ENCODE measurements at places on chromosomes 16 and 17. TPM values are rescaled to one million over a fixed set of nuclear protein-coding genes. Genes with fewer than 3 reads are reported as not detected.

Gene HLF
- polyA plus RNA-seq = 0.31 TPM

- DNase-seq = no peak
These were observed 138.3 kb downstream of the KCNJ2 start for GRCh38 chr17:70307430-70308225.

GRCh38 chr17:65158622-65159021 is 21.5 kb downstream of the RGS9 start:
- no peak for DNase-seq

Gene KRT32
- not detected for polyA plus RNA-seq

DNA sequence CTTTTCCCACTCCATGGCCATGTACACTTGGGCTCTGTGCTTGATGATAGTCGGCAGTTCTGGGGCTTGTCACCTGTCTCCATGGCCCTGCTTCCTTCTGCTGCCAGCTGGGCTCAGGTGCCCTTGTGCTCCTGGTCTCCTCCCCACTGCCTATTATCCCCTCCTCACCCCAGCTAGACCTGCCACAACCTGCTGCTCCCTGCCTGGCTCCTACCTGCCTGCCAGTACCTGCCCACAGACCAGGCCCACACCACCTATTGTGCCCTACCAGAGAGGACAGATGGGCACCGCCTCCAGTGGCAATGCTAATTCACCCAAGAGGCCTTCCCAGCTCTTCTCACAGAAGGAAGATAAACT is 538 bp upstream of the RAPGEFL1 start:
- no peak for DNase-seq

GRCh38 chr16:8686879-8687278 is 12.5 kb downstream of the ABAT start:
- no peak for DNase-seq

Gene SMIM5
- polyA plus RNA-seq = 0.15 TPM

DNA sequence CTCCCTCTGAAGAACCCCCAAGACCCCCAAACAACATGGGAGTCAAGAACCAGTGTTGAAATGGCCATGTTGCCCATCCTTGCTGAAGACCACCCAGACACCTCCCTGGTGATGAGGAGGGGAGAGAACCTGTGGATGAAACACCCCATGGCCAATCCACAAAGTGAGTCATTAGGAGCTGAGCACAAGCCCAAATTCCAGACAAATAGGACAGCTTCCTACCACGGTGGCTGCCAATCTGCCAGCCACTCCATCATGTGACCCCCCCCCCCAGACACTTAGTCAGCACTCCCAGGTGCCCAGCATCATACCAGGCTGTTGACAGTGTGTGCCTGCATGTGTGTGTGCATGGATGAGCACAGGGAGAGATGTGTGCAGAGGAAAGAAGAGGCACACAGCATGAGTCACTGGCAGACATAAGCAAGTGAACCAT is 26.4 kb upstream of the RPL38 start:
- DNase-seq = no peak

DNA sequence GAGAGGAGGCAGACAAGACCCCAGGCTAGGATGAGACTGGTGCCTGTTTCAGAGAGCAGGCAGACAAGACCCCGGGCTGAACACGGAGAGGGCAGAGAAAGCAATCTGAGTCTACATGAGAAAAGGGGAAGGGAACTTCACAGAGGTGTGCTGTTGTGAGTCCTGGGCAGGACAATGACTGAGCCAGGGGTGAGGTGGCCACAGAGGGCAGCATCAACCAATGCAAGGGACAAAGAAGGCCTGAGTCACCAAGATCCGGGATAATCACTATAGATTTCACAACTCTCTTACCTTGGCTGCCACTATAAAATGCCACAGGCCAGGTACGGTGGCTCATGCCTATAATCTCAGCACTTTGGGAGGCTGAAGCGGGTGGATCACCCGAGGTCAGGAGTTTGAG is 89.0 kb downstream of the SLC39A11 start:
- DNase-seq = peak; percentile 17

GRCh38 chr16:82626791-82627261 is at the start of gene CDH13:
Gene CDH13 (plus strand): TSS chr16:82626969.
- no peak for DNase-seq

GRCh38 chr16:85555719-85556455 is 57.2 kb upstream of the GSE1 start:
- DNase-seq = peak; percentile 18

DNA sequence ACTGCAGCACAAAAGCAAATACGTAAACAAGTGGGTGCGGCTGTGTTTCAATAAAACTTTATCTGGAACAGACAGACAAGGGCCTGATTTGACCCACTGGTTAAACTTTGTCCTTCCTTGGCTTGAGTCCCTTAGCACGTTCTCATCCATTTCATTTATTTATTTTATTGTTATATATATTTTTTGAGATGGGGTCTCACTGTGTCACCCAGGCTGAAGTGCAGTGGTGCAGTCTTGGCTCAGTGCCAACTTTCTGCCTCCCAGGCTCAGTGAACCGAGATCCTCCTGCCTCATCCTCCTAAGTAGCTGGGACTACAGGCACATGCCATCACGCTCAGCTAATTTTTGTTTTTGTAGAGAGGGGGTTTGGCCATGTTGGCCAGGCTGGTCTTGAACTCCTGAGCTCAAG is 64.3 kb downstream of the MYH11 start:
- DNase-seq = no peak

Gene CRISPLD2
- 2.9 TPM for polyA plus RNA-seq

- DNase-seq = no peak
These were observed 27.5 kb upstream of the ADCY7 start for GRCh38 chr16:50238868-50239301.

GRCh38 chr17:74176546-74177001 is 26.9 kb upstream of the RPL38 start:
- DNase-seq = peak; percentile 74

Gene CA7
- not detected for polyA plus RNA-seq

DNA sequence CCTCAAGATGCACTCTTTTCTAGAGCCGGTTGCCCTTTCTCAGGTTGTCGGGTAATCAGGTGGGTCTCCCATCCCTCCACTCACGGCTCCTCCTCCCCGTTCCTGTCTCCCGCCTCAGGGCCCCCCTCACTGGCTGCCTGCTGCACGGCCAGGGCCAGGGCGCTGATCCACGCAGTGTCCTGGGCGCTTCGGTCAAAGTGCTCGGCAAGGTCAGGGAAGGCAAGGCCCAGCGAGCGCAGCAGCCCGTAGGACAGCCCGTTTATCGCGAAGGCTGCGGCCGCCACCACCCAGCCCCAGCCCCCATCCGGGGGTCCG is 753 bp downstream of the SLC16A11 start:
- DNase-seq = no peak

GRCh38 chr16:88869673-88869980 is 3.2 kb upstream of the PABPN1L start:
- DNase-seq = no peak

Gene NR1D1
- polyA plus RNA-seq = 3.0 TPM

Gene NATD1
- polyA plus RNA-seq = 1.6 TPM

All from A549 (cell line).